ENCODE measurements at places on chromosomes 7 and 10.

- no peak for DNase-seq
Measured at GRCh38 chr7:100380196-100380595, 6.9 kb downstream of the PILRA start.

- DNase-seq = no peak
Measured at GRCh38 chr7:80145780-80146422, 11.3 kb downstream of the GNAI1 start.

GRCh38 chr10:77666821-77667220 lies 29.2 kb upstream of the KCNMA1 start:
- no peak for DNase-seq

DNA sequence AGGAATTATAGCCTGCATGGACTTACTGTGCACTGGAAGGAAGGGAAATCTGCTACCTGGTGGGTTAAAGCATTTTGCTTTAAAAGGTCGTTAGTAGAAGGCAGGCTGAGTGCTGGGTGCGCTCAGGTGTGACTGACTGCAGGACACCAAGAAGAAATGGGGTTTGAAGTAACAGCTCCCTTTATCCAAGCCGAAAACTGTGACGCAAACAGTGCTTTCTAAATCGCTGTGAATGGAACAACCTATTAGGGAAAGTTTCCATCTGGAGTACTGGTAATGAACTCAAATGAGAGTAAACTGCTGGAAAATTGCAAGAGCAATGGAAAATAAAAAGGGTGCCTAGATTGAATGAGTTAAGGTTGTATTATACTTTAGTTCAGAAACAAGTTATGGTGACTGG lies 95.3 kb downstream of the CNNM2 start:
- no peak for DNase-seq

DNA sequence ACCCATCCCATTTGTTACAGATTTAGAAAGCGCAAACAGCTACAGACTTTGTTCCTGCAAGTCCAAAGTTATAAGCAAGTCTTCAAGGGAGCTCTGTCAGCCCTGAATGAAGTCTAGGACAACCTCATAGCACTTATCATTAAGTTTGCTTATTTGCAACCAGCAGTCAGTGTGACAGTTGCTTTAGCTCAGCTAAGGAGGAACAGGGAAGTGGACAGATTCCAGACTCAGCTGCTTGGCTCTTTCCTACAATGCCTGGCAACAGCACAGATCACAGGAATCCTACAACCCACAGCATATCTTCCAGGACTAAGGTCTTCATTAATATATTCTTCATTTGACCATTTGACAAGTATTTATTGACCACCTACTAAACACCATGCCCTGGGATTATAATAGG lies 17.4 kb upstream of the KIF5B start:
- no peak for DNase-seq

DNA sequence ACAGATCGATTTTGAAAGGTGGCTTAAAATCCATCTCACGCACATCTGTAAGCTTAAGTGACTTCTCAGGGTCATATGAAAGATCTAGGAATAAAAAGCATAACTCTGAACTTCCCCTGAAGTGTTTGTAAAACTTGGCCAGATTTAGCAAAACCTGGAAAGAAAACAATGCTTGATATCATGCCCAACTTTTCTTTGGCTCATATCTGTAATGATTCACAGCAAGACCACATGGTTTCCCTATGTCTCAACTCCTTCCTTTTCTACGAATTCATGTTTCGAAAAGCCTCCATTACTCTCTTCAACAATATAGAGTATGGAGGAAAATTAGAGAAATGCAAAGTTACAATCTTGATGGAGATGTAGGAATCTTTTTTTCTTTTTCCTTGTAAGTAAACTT lies 20.1 kb upstream of the CABCOCO1 start:
- DNase-seq = no peak

- no peak for DNase-seq
Measured at GRCh38 chr10:22580711-22581110, 133.7 kb downstream of the PIP4K2A start.
